ENCODE measurements at places on chromosomes 16 and 17.

GRCh38 chr17:47819475-47819874, 2.1 kb downstream of the OSBPL7 start:
- no peak overlapping the region for H3K27ac ChIP-seq
- H3K4me1 ChIP-seq: peaks cover 23% of the 10 kb centered on the region
- H3K4me3 ChIP-seq: no peak overlapping the region
- no peak for DNase-seq
- H3K36me3 ChIP-seq: no peaks in the 10 kb centered on the region
- no peaks in the 10 kb centered on the region for H3K27me3 ChIP-seq

DNA sequence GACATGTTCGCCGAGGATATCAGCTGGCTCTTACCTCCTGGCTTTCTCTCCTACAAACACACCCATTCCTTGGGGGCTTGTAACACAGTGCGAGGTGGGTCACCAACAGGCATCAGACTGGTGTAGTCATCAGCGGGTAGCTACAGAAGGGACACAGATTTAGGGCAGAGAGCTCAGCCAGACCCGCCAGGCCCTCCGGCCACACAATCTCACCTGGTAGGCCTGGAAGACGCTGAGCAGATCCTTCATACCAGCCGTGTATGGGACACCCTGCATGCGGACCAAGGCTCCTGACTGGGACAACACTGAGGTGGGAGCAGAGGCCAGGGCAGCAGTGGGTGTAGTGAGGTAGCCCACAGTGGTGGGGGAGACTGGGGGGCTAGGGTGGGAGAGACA, 5.8 kb downstream of the ESRP2 start:
- H3K27ac ChIP-seq: no peak overlapping the region
- H3K4me1 ChIP-seq: peaks cover 22% of the 10 kb centered on the region
- H3K36me3 ChIP-seq: no peaks in the 10 kb centered on the region
- no peak overlapping the region for H3K4me3 ChIP-seq

DNA sequence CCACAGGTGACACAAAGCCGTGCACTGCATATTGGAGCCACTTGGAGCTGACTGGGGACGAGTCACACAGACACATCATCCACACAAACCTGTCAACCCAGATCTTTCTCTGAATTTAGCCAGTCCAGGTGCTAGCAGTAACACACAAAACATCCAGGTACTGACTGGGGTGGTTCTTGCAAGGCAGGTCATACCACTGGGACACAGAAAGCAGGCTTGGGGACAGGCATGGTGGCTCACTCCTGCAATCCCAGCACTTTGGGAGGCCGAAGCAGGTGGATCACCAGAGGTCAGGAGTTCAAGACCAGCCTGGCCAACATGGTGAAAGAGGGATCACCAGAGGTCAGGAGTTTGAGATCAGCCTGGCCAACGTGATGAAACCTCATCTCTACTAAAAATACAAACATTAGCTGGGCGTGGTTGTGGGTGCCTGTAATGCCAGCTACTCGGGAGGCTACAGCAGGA, 14.9 kb downstream of the ENPP7 start:
- DNase-seq: no peak
- peaks cover 26% of the 10 kb centered on the region for H3K4me1 ChIP-seq
- peaks cover 16% of the 10 kb centered on the region for H3K27me3 ChIP-seq
- H3K27ac ChIP-seq: peak overlapping the region; percentile 5
- H3K36me3 ChIP-seq: no peaks in the 10 kb centered on the region

- no peaks in the 10 kb centered on the region for H3K27me3 ChIP-seq
- H3K4me3 ChIP-seq: peak overlapping the region; percentile 98
- H3K27ac ChIP-seq: peak overlapping the region; percentile 100
- H3K36me3 ChIP-seq: peaks cover 20% of the 10 kb centered on the region
Observed at GRCh38 chr17:42832213-42832933, 824 bp upstream of the PSME3 start.

- H3K27me3 ChIP-seq: peaks cover 6% of the 10 kb centered on the region
- DNase-seq: no peak
- no peak overlapping the region for H3K4me3 ChIP-seq
- peaks cover 2% of the 10 kb centered on the region for H3K36me3 ChIP-seq
- H3K4me1 ChIP-seq: peaks cover 3% of the 10 kb centered on the region
Observed at GRCh38 chr16:84807776-84808175, 12.0 kb upstream of the CRISPLD2 start.

DNA sequence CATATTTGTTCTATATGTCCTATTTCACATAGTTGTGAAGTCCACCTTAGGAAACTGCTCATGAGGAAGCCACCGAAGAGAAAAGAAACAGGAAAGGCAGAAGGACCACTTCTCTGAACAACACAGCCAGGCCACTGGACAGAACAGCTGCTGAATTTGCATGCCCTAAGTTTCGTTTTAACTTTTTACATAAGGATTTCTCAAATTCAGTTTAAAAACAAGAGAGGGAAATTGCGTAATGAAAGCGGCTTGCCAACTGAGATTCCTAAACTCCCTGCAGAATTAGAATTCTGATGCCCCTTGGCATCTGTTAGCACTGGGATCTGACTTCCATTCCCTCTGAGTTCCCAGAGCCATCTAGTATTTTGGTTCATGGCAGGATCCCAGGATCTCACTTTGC, 5.0 kb upstream of the CCL8 start:
- no peaks in the 10 kb centered on the region for H3K36me3 ChIP-seq
- no peak overlapping the region for H3K27ac ChIP-seq
- H3K4me3 ChIP-seq: no peak overlapping the region
- no peak for DNase-seq

- H3K36me3 ChIP-seq: no peaks in the 10 kb centered on the region
- H3K4me3 ChIP-seq: no peak within 1 kb of the TSS
Observed at GRCh38 chr16:66366433-66367299, at the start of gene CDH5. Gene CDH5 (plus strand): TSS chr16:66366691. CDS start chr16:66379338, 12,647 bp downstream.

DNA sequence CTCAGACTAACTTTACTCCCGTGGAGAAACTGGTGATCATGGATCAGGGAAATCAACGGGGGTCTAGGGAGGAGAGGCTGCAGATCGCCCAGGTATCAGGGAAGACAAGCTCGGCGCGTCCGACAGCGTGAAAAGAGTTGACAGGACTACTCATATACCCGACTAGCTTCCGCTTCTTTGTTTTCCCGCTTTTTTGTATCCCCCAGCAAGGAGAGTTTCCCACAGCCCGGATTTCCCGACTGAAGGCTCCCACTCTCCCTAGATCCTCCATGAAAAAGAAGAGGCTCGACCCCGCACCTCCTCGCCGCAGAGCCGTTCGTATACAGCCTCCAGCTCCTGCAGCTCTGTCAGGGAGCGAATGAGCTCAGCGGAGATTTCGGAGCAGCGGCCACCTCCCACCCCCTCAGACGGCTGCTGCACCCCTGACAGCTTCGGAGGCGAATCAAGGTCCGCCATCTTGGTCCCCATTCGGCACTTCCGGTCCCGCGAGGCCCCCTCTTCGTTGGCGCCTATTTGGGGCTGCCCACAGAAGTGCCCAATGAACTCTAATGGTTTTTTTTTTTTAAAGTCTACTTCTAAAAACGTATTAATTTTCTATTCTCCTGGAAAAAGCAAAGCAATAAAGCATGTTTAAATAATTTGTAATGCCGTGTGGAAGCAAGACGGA, at the start of gene COG4:
Gene COG4 (minus strand): TSS at position 479 of the 667 bp plus-strand sequence. CDS start 11 bp downstream, at position 468.
- peak within 1 kb of the TSS; percentile 99 for H3K27ac ChIP-seq
- no peaks in the 10 kb centered on the region for H3K27me3 ChIP-seq
- H3K4me1 ChIP-seq: peaks cover 19% of the 10 kb centered on the region
- DNase-seq: peak; percentile 88

DNA sequence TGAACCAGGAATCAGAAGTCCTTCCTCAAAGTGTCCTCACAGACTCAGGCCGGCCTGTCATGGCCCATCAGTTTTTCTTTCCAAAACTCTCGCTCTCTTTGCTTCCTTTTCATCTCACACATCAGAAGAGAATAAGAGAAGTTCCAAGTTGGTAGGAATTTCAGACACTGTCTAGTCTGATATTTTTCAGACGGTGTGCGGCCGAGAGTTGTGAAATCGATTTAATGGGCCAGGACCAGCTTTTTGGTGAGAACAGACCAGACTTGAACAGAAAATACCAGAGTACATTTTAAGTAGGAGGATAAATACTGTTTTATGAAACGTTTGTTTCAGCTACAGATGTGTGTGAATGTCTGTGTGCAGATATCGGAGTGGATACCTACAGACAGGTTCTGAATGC, 24.8 kb upstream of the RCVRN start:
- no peak overlapping the region for H3K4me3 ChIP-seq
- no peak overlapping the region for H3K27ac ChIP-seq
- no peaks in the 10 kb centered on the region for H3K4me1 ChIP-seq
- H3K36me3 ChIP-seq: no peaks in the 10 kb centered on the region
- no peaks in the 10 kb centered on the region for H3K27me3 ChIP-seq

- H3K27ac ChIP-seq: peak overlapping the region; percentile 24
- H3K27me3 ChIP-seq: no peaks in the 10 kb centered on the region
- peaks cover 76% of the 10 kb centered on the region for H3K36me3 ChIP-seq
- DNase-seq: no peak
Observed at GRCh38 chr16:56842133-56842532, 22.9 kb upstream of the SLC12A3 start.

DNA sequence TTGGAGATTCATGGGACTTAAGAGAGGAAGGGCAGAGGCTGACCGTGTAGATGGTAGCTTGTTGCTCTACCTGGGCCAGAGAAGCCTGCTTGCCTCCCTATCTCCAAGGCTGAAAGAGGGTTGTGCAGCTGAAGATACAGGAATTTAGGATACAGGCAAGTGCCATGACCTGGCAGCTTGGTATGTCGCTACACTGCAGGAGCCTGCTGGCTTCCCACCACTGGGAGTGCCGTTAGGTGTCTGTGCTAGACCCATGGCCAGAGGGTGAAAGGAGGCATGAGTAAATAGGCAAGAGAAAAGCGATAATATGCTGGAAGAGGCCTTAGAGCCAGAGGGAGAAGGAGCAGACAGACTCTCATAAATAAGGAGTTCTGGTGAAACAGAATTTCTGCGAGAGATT, 10.6 kb downstream of the NAA60 start:
- no peak for DNase-seq
- H3K36me3 ChIP-seq: no peaks in the 10 kb centered on the region
- peaks cover 6% of the 10 kb centered on the region for H3K4me1 ChIP-seq
- no peak overlapping the region for H3K27ac ChIP-seq
- peak overlapping the region; percentile 50 for H3K4me3 ChIP-seq

DNA sequence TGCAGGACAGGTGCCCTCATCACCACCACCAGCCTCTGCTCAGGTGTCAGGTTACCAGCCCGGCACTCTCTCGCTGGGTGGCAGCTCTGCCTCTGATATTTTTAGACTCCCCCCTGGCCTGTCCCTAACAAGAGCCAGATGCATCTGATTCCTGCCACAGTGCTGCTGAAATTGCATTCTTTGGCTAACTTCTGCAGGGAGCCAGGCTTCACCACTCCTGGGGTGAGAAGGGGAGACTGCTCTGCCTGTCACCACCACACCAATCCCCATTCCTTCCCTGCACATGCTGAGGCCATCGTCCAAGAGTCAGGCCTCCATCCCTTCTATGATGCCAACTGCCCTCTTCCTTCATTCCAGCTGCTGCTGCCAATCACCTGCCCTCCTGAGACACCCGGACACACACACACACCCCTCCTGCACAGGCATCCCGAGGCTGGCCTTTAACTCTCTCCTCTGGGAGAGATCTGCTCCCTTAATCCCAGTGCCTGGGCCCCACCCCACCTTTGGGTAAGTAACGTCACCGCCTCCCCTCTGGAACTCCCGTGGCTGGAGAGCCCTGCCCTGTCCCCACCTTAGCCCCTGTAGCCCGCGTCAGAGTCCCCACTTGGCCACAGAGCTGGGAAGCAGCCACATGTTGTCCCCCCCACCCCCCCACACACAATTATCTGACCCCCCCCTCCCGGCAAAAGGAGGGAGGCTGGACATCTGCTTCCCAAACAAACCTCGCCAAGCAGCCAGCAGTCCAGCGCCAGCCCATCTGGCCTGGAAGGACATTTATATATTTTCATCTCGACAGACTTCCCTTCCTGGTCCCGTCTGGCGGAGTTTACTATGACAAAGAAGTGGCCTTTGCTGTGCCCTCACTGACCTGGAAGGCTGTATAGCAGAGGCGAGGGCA, 2.8 kb downstream of the EMP2 start:
- no peak overlapping the region for H3K27ac ChIP-seq
- H3K27me3 ChIP-seq: peaks cover 41% of the 10 kb centered on the region
- H3K4me3 ChIP-seq: no peak overlapping the region

GRCh38 chr16:23807028-23807427, 28.8 kb upstream of the PRKCB start:
- H3K4me3 ChIP-seq: no peak overlapping the region
- H3K27me3 ChIP-seq: no peaks in the 10 kb centered on the region
- no peaks in the 10 kb centered on the region for H3K36me3 ChIP-seq
- H3K27ac ChIP-seq: no peak overlapping the region
- peaks cover 8% of the 10 kb centered on the region for H3K4me1 ChIP-seq
- DNase-seq: no peak

GRCh38 chr17:42531455-42532354, 4.3 kb upstream of the NAGLU start:
- no peaks in the 10 kb centered on the region for H3K36me3 ChIP-seq
- H3K27me3 ChIP-seq: no peaks in the 10 kb centered on the region
- peak; percentile 54 for DNase-seq
- H3K27ac ChIP-seq: peak overlapping the region; percentile 88
- H3K4me1 ChIP-seq: peaks cover 42% of the 10 kb centered on the region
- H3K4me3 ChIP-seq: peak overlapping the region; percentile 90

GRCh38 chr16:58264961-58265479, 29.8 kb downstream of the PRSS54 start:
- no peak overlapping the region for H3K4me3 ChIP-seq
- no peak overlapping the region for H3K27ac ChIP-seq
- no peaks in the 10 kb centered on the region for H3K36me3 ChIP-seq
- DNase-seq: no peak
- peaks cover 11% of the 10 kb centered on the region for H3K4me1 ChIP-seq

- no peaks in the 10 kb centered on the region for H3K27me3 ChIP-seq
- H3K36me3 ChIP-seq: no peaks in the 10 kb centered on the region
- peaks cover 30% of the 10 kb centered on the region for H3K4me1 ChIP-seq
- no peak overlapping the region for H3K27ac ChIP-seq
- no peak overlapping the region for H3K4me3 ChIP-seq
Observed at GRCh38 chr16:35011-35677, 18.3 kb downstream of the POLR3K start.

DNA sequence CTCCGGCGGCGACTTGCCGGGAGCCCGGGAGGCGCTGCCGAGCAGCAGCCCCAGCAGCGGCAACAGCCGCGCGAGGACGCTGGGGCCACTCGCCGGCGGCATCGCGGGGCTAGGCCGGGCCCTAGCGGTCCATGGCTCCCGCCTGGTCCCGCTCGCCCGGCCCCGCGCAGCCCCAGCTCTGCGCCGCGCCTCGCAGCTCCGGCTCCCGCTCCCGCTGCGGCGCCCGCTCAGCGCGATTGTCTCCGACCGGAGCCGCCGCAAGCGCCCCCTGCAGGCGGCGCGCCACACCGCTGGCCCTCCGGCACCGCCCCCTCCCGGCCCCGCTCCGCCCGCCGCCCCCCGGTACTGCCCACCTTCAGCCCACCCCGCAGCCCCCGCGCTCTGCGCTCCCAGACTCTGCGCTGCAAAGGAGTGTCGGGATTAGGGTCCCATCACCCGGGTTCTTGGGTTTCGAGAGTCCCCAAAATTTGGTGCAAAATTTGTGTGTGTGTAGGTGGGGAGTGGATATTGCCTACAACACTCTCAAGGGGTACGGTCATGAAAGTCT, at the start of gene FAM171A2:
Gene FAM171A2 (minus strand): TSS at position 241 of the 547 bp plus-strand sequence. CDS start 139 bp downstream, at position 102.
- H3K27ac ChIP-seq: no peak within 1 kb of the TSS
- no peaks in the 10 kb centered on the region for H3K36me3 ChIP-seq
- H3K4me1 ChIP-seq: peaks cover 9% of the 10 kb centered on the region
- peak within 1 kb of the TSS; percentile 75 for H3K4me3 ChIP-seq
- peak; percentile 54 for DNase-seq

GRCh38 chr16:4805231-4805630, 2.8 kb upstream of the ROGDI start:
- DNase-seq: no peak
- H3K36me3 ChIP-seq: peaks cover 4% of the 10 kb centered on the region
- H3K4me1 ChIP-seq: peaks cover 6% of the 10 kb centered on the region
- no peak overlapping the region for H3K4me3 ChIP-seq
- no peak overlapping the region for H3K27ac ChIP-seq
